Type B pancreatic cell (in vitro differentiated cells): ENCODE measurements at places on chromosomes 5 and 9. TPM values are rescaled to one million over a fixed set of nuclear protein-coding genes. Genes with fewer than 3 reads are reported as not detected.

DNA sequence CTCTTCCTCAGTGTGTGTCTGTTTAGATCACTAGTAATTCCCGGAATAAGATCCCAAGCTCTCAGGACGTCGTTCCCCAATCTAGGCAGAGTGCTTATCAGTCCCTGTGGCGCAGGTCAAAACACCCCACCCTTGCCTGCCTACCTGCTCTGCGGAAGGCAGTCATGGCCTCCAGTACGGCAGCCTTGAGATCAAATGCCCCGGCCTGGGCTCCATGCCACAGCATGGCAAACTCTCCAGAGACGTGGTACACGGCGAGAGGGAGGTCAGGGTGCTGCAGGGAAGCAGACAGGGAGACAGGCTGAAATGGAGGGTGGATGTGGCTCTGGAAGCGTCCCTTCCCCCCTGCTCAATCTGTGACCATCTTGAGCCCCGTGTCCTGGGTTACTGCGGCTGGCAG, 12.0 kb upstream of the HDHD3 start:
- peaks cover 18% of the 10 kb centered on the region for H3K4me1 ChIP-seq
- no peaks in the 10 kb centered on the region for H3K27me3 ChIP-seq
- peaks cover 27% of the 10 kb centered on the region for H3K36me3 ChIP-seq
- H3K27ac ChIP-seq, result peak overlapping the region; percentile 75
- no peak for DNase-seq

- H3K36me3 ChIP-seq, result no peaks in the 10 kb centered on the region
- DNase-seq, result no peak
- H3K4me3 ChIP-seq, result no peak overlapping the region
- H3K27me3 ChIP-seq, result no peaks in the 10 kb centered on the region
- no peak overlapping the region for H3K27ac ChIP-seq
These were observed 265.4 kb downstream of the DTWD2 start for GRCh38 chr5:118723021-118723338.

GRCh38 chr9:112621018-112621655, 96.8 kb downstream of the INIP start:
- peaks cover 11% of the 10 kb centered on the region for H3K36me3 ChIP-seq
- peaks cover 12% of the 10 kb centered on the region for H3K4me1 ChIP-seq
- no peak overlapping the region for H3K27ac ChIP-seq
- H3K4me3 ChIP-seq, result no peak overlapping the region

DNA sequence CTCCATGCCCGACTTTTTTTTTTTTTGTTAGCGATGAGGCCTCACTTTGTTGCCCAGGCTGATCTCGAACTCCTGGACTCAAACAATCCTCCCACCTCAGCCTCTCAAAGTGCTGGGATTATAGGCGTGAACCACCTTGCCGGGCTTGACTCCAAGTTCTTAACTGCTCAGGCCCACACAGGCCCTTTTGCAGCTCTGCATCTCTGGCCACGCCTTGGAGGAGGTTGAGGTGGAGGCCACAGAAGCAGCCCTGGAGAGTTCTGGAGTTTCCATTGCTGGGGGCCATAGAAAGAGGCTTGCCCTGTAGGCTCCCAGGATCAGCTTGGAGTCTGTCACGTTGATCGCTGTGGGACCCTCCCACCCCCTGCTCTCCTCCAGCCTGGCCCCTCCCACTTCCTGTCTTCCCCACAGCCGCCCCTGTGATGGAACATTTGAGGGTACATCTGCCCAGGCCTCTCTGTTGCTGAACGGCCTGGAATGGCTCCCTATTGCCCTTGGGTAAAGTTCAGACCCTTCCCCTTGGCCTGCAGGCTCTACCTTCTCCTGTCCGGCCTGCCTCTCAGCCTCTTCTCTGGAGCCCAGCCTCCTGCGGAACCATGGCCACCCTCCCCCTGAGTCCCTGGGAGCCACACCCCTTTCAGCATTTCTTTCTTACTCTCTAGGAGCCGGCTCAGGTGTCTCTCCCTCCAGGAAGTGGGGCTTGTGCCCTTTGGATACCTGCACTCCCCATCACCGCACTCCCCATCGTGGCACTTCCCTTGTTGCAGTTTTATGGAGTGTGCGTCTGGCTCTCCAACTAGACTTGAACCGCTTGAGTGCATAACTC, 30.4 kb upstream of the IER5L start:
- no peaks in the 10 kb centered on the region for H3K27me3 ChIP-seq
- H3K4me3 ChIP-seq, result peak overlapping the region; percentile 55
- no peaks in the 10 kb centered on the region for H3K36me3 ChIP-seq
- DNase-seq, result no peak
- H3K4me1 ChIP-seq, result peaks cover 23% of the 10 kb centered on the region

GRCh38 chr9:92968081-92968480, 20.8 kb downstream of the FGD3 start:
- H3K4me1 ChIP-seq, result peaks cover 14% of the 10 kb centered on the region
- no peaks in the 10 kb centered on the region for H3K27me3 ChIP-seq
- H3K4me3 ChIP-seq, result no peak overlapping the region
- H3K27ac ChIP-seq, result no peak overlapping the region

DNA sequence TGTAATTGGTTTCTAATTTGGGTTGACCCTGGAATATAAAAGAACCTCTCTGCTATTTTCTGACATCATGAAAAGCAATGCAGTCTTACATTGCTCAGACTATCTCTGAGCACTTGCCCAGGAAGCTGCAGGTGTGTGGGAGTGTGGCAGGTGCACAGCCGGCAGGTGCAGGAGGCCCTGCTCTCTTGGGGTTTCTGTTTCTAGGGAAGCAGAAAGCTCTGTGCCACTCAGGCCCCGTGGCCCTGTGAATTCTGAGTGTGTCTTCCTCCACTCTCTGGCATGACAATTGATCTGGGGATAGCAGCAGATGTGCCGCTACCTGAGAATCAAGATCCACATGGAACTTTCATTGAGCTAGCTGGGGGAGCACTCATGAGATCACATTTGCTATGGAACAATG, 45.7 kb upstream of the IRX2 start:
- no peak overlapping the region for H3K27ac ChIP-seq
- H3K4me1 ChIP-seq, result peaks cover 11% of the 10 kb centered on the region
- H3K4me3 ChIP-seq, result no peak overlapping the region
- H3K27me3 ChIP-seq, result peaks cover 12% of the 10 kb centered on the region
- no peak for DNase-seq
- no peaks in the 10 kb centered on the region for H3K36me3 ChIP-seq

Gene RNF180
- total RNA-seq, result 3.9 and 4.0 TPM in 2 replicates
